ENCODE measurements at places on chromosomes 5 and 9.

GRCh38 chr9:976258-976942 is at the start of gene DMRT3:
DMRT3 (plus strand) TSS chr9:976655; CDS start chr9:977002, 347 bp downstream.
- DNase-seq: no peak

- DNase-seq: no peak
These were observed 56.3 kb downstream of the TSSK1B start for GRCh38 chr5:113378514-113378913.

- no peak for DNase-seq
These were observed 53.7 kb downstream of the ZNF618 start for GRCh38 chr9:113929634-113930389.

GRCh38 chr5:173997331-173997730 is 8.4 kb downstream of the C5orf47 start:
- no peak for DNase-seq

- DNase-seq: no peak
These were observed 56.9 kb downstream of the HOMER1 start for GRCh38 chr5:79456890-79457583.

DNA sequence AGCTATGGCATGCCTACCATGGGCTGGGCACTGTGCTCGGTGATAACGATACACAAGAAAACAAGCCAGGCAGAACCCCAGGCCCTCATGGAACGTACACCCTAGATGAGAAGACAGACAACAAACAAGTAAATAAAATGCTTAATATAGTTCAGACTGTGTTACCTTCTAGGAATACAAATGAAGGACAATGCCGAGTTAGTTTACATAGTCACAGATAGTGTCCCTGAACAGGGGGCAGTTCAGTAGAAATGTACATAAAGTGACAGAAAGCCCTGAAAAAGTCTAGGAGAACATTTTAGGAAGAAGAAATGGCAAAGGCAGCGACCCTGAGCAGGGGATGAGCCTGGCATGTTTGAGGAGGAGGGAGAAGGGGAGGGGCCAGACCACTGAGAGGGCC is 21.7 kb downstream of the SLC22A5 start:
- no peak for DNase-seq

DNA sequence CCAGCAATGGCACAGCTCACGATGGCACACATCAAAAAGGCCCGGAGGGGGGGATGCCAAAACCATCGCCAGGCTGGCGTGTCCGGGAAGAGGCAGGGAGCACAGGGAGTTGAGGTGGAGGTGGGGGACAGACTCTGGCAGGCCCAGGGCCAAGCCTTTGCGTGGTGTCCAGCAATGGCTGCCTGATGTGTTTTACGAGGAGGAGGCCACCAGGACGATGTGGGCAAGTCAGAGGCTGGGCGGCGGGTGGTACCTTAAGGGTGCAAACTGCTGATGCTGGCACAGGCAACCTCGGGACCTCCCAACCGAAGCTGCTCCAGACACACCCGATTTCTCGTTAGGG is 4.7 kb downstream of the VAV2 start:
- DNase-seq: no peak

Data from stimulated activated CD4-positive, alpha-beta T cell treated with anti-CD3 and anti-CD28 coated beads, Interleukin-1b, Interleukin-23, amount 100 ng/mL, for 1 hour (primary cell).